Stimulated activated CD4-positive, alpha-beta T cell treated with anti-CD3 and anti-CD28 coated beads, Interleukin-1b, Interleukin-23, amount 100 ng/mL, for 4 hours (primary cell): ENCODE measurements at places on chromosomes 12 and 14.

DNA sequence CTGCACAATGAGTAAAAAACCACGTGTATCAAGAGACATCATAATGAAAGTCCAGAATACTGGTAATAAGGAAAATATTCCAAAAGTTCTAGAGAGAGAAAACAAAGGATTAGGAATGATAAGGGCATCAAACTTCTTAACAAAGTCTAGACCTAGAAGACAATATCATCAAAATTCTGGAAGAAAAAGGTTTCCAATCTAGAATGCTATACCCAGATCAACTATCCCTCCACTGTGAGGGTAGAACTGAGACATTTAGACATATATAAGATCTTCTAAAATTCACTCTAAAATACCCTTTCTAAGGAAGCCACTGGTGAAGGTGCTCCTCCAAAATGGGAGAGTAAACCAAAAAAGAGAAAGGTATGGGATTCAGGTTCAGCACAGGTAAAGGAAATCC is 2.9 kb downstream of the C1RL start:
- DNase-seq = no peak

DNA sequence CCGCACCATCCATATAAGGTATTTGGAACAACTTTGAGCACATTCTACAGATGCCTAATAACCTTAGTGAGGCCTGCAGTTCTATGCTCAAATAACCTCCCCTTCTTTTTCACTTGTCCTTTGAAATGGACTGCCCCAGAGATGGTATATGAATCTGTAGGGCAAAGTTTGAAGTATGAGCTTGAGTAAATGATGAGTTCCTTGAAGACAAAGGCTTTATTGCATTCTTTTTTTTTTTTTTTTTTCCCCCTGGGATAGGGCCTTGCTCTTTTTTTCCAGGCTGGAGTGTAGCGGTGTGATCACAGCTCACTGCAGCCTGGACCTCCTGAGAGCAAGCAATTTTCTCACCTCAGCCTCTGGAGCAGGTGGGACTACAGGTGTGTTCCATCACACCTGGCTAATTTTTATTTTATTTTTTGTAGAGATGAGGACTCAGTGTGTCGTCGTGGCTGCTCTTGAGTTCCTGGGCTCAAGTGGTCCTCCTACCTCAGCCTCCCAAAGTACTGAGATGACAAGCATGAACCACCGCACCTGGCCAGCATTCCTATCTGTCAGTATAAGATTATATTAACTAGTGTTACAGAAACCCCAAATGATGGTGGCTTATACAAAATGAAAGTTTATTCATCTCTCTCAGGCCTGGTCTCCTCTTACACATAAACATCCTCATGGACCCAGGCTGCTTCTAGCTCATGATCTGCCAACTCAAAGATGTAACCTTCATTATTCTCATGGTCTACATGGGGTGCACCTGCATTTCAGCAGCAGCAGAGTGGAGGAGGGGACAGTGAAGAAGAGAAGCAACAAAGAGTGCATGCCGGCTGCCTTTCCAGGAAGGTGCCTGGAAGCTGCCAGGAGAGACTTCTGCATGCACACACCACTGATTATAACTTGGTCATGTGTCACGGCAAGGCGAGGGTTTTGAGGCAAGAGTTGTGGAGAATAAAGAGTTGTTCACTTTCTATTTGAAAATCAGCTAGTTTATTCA is 101.4 kb downstream of the DUSP16 start:
- DNase-seq = no peak

- no peak for DNase-seq
Measured at GRCh38 chr14:54772451-54772881, 130.2 kb downstream of the GCH1 start.

DNA sequence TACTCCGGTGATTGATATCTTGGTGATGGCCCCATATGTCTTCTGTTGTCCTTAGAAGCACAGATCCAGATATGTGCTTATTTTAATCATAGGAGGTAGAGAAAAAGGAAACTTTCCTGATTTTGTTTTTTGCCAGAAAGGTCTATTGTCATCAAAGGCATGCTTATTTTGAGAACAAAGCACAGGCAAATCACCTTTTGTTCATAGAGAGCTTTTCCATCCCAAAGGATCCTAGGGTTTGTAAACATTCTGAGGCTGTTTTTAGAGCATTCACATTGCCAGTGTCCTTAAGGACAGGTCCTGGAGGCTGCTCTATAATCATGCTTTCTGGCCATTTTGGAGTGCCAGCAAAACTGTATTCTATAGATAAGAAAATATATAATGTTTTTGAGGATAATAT is 148.5 kb upstream of the SEL1L start:
- DNase-seq = no peak

DNA sequence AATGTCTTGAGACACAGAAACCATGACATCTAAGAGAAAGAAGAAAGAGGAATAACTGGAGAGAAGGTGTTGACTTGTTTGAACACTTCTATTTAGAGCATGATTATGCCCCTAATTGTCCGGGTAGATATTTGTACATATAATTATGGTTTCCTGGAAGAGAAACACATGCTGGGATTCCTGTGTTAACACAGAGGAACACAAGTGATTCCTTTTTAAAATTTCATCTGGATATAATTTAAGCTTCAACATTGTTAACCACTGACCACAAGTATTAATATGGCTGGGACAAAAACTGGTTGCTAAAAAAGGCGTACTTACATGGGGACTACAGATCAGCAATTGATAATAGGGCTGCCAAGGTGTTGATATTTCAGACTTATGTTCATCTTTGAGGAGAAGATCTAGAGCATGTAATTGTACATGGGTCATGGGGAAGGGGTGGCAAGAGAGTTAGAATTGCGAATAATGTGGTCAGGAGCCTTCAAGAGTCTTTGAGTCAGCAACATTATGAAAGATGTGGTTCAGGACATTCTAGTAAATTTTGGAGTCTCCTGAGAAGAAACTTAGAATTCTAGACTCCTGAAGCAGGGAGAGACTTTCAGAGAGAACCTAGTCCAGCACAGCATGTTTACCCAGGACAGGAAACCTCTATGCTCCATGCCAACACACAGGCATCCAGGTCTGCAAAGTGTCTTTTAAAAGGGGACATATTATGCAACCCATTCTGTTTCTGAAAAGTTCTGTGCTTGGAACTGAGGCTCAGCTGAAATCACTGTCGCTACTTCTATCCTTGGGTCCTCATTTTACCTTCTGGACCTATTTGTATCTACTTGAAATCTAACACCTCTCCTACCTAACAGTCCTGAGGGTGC is 56.5 kb downstream of the SLC38A1 start:
- DNase-seq = no peak

DNA sequence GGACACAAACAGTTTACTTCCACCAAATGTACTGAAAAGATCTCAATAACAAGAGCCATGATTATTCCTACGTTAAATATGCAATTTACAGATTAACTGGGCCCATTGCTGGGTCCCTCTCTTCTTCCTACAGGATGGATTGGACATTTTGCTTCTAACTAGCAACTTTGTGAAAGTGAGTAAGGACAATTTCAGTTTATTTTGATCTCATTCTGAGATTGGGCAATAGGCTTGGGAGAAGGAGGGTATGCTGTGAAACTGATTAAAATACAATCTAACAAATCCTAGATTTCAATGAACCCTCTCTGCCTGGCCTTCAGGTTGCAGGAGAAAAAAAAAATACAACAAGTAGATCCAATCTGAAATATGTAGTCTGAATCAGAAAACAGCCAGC is 121.5 kb downstream of the PRKD1 start:
- DNase-seq = no peak

- no peak for DNase-seq
Measured at GRCh38 chr12:68094645-68095395, 64.7 kb downstream of the IFNG start.

GRCh38 chr12:46494424-46494823 is 121.9 kb upstream of the SLC38A2 start:
- DNase-seq = no peak

GRCh38 chr12:97537501-97537900 is 74.9 kb downstream of the RMST start:
- DNase-seq = no peak

- no peak for DNase-seq
Measured at GRCh38 chr12:121799156-121799841, 4.5 kb upstream of the SETD1B start.

DNA sequence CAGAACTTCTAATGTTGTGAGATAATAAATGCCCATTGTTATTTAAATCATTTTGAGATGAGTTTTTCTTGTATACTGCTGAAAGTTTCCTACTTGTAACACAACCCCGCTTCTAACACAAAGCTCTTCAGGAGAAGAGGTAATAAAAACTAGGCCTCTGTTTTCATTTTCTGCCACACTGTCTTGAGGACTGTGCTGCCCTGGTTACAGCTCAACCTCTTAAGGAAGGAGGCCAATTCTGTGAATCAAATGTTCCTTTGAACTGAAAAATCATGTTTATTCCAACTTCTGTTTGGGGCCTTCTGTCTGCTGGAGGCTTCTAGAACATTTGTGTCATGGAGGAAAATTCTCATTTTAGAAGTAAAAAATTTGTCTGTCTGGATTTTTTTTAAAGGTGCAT is 100.3 kb downstream of the LRIG3 start:
- no peak for DNase-seq
